ENCODE measurements at places on chromosomes 1 and 21. TPM values are rescaled to one million over a fixed set of nuclear protein-coding genes. Genes with fewer than 3 reads are reported as not detected.

The OR2L13 gene
- not detected for total RNA-seq

The S100A2 gene
- total RNA-seq = not detected

DNA sequence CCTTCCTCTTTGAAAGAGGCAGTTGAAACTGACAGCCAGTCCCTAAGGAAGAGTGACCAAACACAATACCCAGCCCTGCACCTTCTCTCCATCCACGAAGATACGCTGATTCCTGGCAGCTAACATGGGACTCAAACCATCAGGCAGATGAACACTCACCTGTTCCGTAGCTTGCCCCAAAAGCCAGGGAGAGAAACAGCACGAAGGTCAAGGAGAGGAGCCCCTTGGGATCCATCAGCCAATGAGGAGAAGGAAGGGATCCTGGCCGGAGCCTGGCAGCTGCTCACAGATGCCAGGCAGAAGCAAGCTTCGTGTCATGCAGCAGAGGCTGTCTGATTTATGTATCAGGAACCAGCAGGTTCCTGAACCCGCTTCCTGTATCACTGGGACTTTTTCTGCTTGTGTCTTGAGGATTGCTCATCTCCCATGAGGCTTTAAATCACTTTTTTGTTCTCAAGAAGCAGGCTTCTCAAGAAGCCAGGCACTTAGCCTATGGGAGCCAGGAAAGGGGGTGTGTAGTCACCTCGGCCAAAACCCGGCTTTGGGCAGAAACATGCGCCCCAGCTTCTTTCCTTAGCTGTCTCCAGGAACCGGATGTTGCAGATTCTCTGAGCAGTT is at the start of gene SLAMF1:
Gene SLAMF1, minus strand, starts transcription at position 334 of the 618 bp plus-strand sequence. Its CDS starts 99 bp downstream, at position 235.
- H3K27ac ChIP-seq = no peak within 1 kb of the TSS
- no peaks in the 10 kb centered on the region for H3K27me3 ChIP-seq
- no peak for DNase-seq
- H3K36me3 ChIP-seq = no peaks in the 10 kb centered on the region
- H3K4me1 ChIP-seq = no peaks in the 10 kb centered on the region

DNA sequence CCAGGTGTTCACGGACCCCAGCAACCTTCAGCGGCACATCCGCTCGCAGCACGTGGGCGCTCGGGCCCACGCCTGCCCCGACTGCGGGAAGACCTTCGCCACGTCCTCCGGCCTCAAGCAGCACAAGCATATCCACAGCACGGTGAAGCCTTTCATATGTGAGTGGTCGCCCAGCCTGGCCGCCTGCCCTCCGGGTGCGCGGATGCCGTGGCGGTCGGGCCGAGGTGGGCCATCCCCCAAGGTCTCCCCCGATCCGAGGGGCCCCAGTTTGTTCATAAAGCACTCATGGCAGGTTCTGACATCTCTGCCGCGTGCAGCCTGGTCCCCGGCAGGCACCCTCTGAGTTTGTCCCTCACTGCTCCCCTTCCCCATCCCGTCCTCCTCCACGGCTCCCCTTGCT is 49.0 kb upstream of the ARHGEF16 start:
- DNase-seq = no peak
- H3K4me1 ChIP-seq = no peaks in the 10 kb centered on the region
- no peaks in the 10 kb centered on the region for H3K36me3 ChIP-seq
- H3K4me3 ChIP-seq = no peak overlapping the region
- peaks cover 57% of the 10 kb centered on the region for H3K27me3 ChIP-seq

DNA sequence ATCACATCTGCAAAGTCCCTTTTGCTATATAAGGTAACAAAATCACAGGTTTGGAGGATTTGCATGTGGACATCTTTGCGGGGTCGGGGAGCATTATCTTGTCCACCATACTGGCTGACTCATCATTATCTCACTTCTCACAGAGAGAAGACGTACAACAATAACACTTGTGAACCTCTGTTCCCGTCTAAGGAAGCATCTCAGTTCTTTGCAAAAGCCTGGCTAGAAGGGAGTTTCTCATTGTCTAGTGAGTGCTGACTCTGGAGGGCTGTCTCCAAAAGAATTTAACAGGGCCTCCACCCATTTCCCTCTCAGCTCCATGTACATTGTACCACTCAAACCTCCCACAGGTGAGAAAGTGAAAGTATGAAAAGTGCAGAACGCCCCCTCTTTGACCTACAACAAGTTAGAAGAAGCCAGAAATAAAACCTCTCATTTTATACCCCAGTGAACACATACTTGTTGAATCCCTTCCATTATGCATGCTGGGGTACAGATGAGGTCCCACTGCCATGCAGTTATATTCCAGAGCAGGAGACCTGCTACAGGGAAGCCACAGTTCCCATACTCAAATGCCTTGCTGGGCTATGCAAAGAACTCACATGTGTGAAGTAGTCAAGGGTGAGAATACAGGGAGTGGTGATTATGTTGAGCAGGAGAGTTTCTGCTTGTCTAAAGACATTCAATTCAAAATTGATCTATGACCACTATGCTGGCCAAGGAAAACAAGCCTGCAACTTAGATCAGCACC is 121.7 kb upstream of the PRDX6 start:
- no peaks in the 10 kb centered on the region for H3K27me3 ChIP-seq
- no peak for DNase-seq
- H3K4me3 ChIP-seq = no peak overlapping the region
- H3K4me1 ChIP-seq = no peaks in the 10 kb centered on the region

DNA sequence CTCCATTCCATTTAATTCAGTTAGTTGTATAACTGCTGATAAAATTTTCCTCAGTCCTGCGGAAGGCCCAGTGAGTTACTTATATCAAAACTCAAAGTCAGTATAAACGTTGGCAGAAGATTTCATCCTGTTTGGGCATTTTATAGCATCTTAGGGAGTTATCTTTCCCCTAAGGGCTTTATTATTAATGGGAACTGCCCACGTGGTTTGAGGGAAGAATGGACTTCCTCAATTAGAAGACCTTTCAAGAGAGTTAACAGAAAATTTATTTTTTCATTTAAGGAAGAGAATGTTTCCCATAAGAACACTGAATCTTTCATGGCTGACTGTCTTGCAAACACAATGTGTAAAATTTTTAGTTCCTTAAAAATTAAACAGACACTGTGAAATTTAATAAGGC is 400.1 kb downstream of the NEGR1 start:
- H3K27me3 ChIP-seq = no peaks in the 10 kb centered on the region
- H3K36me3 ChIP-seq = no peaks in the 10 kb centered on the region
- H3K4me3 ChIP-seq = no peak overlapping the region
- no peak for DNase-seq

DNA sequence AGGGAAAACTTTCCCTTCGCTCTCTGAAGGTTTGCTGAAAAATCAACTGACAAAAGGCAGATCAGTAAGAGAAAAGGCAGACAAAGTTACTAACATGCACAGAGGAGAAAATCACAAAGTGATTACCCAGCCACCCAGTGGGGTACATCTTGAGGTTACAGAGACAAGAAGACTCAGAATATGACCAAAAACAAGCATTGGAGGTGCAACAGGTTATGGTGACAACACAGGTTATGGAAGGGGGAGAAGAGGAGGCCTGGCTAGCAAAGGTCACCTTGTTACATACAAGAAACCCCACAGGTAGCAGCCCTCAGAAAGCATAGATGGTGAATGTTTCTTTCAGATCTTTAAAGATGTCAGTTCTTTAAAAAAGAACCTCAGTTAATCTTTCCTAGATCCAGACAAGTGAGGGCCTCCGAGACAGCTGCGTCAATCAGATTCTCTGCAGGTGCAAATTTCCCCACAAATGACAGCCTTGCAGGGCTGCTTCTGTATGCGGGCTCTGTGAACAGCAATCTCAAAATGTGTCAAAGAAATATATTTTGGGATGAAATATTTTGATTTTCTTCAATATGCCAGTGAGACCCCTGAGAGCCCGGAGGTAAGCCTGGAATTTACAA is 207.6 kb upstream of the RAB4A start:
- H3K36me3 ChIP-seq = no peaks in the 10 kb centered on the region
- DNase-seq = no peak
- no peak overlapping the region for H3K4me3 ChIP-seq

Data from sigmoid colon (tissue), 7 donors.